ENCODE measurements at places on chromosomes 2 and 18. TPM values are rescaled to one million over a fixed set of nuclear protein-coding genes. Genes with fewer than 3 reads are reported as not detected.

The CREG2 gene
- not detected for total RNA-seq

The ZNF804A gene
- 27.7 TPM for total RNA-seq

The HAAO gene
- total RNA-seq = not detected

The SNED1 gene
- 1.9 TPM for total RNA-seq

The CPO gene
- total RNA-seq = not detected

The TRIM43 gene
- total RNA-seq = not detected

The NRP2 gene
- 7.2 TPM for total RNA-seq

The LIMS1 gene
- total RNA-seq = 14.1 TPM
